ENCODE measurements at places on chromosomes 7 and 10.

DNA sequence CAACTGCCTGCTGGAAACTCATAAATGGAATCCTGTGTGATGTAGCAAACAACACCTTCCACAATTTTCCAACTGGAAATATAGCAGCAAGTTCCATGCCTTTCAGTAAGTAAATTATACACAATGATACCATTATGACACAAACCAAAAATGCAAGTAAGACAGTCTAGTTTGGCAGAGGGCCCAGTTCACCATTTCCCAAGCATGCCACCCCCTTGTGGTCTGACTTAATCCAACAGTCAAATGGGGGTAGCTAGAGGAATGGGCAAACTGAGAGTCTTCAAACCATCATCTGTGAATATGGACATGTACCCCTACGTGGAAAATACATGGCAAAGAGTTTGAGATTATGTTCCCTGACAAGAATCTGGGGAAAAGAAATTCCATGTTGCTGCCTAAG lies 137.6 kb upstream of the VWC2 start:
- DNase-seq = no peak

GRCh38 chr7:152076324-152076821 lies 50.9 kb downstream of the GALNT11 start:
- peak; percentile 21 for DNase-seq

DNA sequence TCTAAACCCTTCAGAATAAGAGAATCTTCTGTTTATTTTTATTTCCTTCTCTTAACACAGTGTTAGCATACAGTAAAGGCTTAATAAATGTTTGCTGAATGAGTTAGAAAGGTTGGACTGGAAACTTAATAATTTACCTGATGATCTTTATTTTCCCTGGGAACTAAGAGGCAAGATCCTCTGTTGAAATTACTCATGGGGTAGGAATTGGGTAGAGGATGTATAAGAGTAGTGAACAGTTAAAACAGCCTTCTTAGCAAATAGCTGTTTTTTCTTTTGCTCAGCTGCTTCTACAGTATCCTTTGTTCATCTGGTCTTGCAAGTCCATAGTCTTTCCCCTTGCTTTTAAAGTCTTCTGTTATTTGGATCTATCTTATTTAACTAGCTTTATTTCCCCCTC lies 80.0 kb downstream of the AKAP9 start:
- no peak for DNase-seq

GRCh38 chr10:26682931-26683330 lies 14.6 kb upstream of the PDSS1 start:
- no peak for DNase-seq

DNA sequence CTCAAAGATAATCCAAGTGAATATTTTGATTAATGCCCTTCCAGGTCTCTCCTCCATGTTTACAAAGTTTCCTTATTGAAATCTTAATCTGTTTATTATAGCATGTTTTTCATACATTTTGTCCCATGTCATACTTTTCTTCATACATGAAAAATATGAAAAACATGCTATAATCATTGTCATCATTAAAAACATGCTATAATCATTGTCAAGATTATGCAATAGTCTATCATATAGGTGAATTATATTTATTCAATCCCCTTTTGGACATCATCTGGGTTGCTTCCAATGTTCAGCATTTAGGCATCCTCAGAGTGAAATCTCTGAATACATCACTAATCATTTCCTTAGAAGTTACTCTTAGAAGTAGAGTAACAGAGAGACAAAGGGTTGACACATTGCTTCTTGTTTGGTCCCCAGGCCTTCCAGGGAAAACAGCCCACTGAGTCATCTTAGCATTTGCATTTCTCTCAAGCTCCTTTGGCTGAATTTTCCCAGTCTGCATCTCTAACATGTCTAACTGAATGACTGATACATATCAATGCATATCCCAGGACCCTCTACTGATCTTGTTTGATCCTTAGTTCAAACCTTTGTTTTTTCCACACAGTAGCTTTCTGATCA lies 87.0 kb downstream of the SGMS1 start:
- DNase-seq = no peak

- no peak for DNase-seq
These were observed 9.1 kb downstream of the CHRM2 start for GRCh38 chr7:136877509-136877908.

DNA sequence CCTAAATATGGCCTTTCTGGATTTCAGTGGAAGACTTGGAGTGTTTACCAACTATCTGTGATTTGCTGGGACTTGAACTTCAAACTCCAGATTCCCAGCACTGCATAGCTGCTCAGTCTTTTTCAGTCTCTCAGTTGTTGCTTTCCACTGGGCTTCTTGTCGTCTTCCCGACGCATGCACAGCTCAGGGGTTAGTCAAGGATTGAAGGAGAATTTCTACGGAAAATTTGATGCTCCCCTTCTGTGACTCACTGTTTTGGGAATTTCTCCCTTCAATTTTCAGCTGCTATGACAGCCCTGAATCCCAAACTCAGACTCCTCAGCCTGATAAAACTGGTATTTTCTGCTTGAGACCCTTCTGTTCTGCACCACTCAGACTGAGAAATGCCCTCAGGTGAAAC lies 91.7 kb downstream of the CYP26A1 start:
- DNase-seq = no peak
